Cardiac ventricle fibroblast (primary cell): ENCODE measurements at places on chromosomes 11 and 22. TPM values are rescaled to one million over a fixed set of nuclear protein-coding genes. Genes with fewer than 3 reads are reported as not detected.

Gene XKR3
- total RNA-seq, result 0.05 and 0.12 TPM in 2 replicates

Gene SLC17A6
- total RNA-seq, result not detected in 2 replicates

Gene MPEG1
- total RNA-seq, result not detected in 2 replicates

Gene UBQLN3
- 0.24 TPM in 1 of 2 replicates, not detected in the other for total RNA-seq

Gene CYTH4
- total RNA-seq, result 0.06 TPM in 1 of 2 replicates, not detected in the other

Gene BEST1
- total RNA-seq, result 1.2 and 2.5 TPM in 2 replicates

Gene PHETA2
- total RNA-seq, result 28.5 and 28.6 TPM in 2 replicates

Gene OR52H1
- total RNA-seq, result not detected in 2 replicates

Gene TCN1
- 0.83 TPM in 1 of 2 replicates, not detected in the other for total RNA-seq

Gene F2
- not detected in 2 replicates for total RNA-seq

Gene FLRT1
- total RNA-seq, result 0.06 TPM in 1 of 2 replicates, not detected in the other

Gene PGGHG
- 7.7 and 11.5 TPM in 2 replicates for total RNA-seq

Gene TEX54
- total RNA-seq, result not detected in 2 replicates

Gene PTPN5
- total RNA-seq, result not detected in 2 replicates

Gene SLN
- total RNA-seq, result not detected in 2 replicates

Gene STIM1
- 25.0 and 27.7 TPM in 2 replicates for total RNA-seq

Gene MDK
- total RNA-seq, result 47.7 and 52.2 TPM in 2 replicates

Gene CHEK2
- 13.2 and 14.9 TPM in 2 replicates for total RNA-seq

Gene MRGPRX4
- not detected in 2 replicates for total RNA-seq

Gene C11orf97
- total RNA-seq, result not detected in 2 replicates

Gene BTBD10
- 17.7 and 23.9 TPM in 2 replicates for total RNA-seq

Gene LGALS12
- total RNA-seq, result 7.8 and 8.2 TPM in 2 replicates

Gene UPK3A
- not detected in 2 replicates for total RNA-seq

Gene C11orf42
- not detected in 2 replicates for total RNA-seq

Gene WBP2NL
- total RNA-seq, result 0.19 and 0.39 TPM in 2 replicates

Gene KRTAP5-8
- total RNA-seq, result not detected in 2 replicates

Gene ART5
- total RNA-seq, result 0.25 TPM in 1 of 2 replicates, not detected in the other

Gene INS
- total RNA-seq, result not detected in 2 replicates

Gene DRD2
- 0.31 TPM in 1 of 2 replicates, not detected in the other for total RNA-seq

Gene CD44
- 226 and 227 TPM in 2 replicates for total RNA-seq

Gene AGBL2
- 0.05 TPM in 1 of 2 replicates, not detected in the other for total RNA-seq

Gene ST3GAL4
- 57.2 and 60.3 TPM in 2 replicates for total RNA-seq

Gene OR8G1
- total RNA-seq, result not detected in 2 replicates

Gene VPREB3
- not detected in 2 replicates for total RNA-seq

Gene RIN1
- 18.1 and 24.7 TPM in 2 replicates for total RNA-seq

Gene SMIM35
- total RNA-seq, result not detected in 2 replicates

Gene ART1
- total RNA-seq, result not detected in 2 replicates

Gene SLC15A3
- total RNA-seq, result 9.0 and 17.3 TPM in 2 replicates

Gene ABCG4
- 0.10 and 0.31 TPM in 2 replicates for total RNA-seq

Gene P2RX6
- 0.94 and 1.3 TPM in 2 replicates for total RNA-seq

Gene GSTT2B
- total RNA-seq, result 1.4 and 1.8 TPM in 2 replicates

Gene TMX2
- 38.9 and 56.1 TPM in 2 replicates for total RNA-seq

Gene TRPC6
- total RNA-seq, result 0.05 and 0.06 TPM in 2 replicates

Gene LARGE2
- total RNA-seq, result not detected in 2 replicates

Gene PATE4
- total RNA-seq, result not detected in 2 replicates

Gene SYT8
- total RNA-seq, result not detected in 2 replicates

Gene C11orf91
- not detected in 2 replicates for total RNA-seq

Gene ALKBH8
- total RNA-seq, result 4.0 and 4.3 TPM in 2 replicates

Gene CCDC73
- total RNA-seq, result not detected in 2 replicates

Gene HSPA8
- 898 and 963 TPM in 2 replicates for total RNA-seq
